ENCODE measurements at places on chromosomes 6 and 20.

DNA sequence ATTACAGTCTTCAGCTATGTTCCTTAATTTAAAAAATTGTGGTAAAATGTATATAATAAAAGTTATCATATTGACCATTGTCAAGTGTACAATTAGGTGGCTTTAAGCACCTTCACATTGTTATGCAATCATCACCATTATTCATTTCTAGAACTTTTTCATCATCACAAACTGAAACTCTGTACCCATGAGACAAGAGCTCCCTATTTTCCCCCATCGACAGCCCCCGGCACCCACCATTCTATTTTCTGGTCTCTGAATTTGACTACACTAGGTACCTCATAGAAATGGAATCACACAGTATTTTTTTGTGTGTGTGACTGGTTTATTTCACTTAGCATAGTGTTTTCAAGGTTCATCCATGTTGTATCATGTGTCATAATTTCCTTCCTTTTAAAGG is 39.7 kb upstream of the FYN start:
- DNase-seq = no peak

- DNase-seq = no peak
Measured at GRCh38 chr6:139756381-139756780, 381.9 kb upstream of the CITED2 start.

- DNase-seq = no peak
Measured at GRCh38 chr20:33567949-33568348, 78.1 kb downstream of the CBFA2T2 start.

- DNase-seq = no peak
Measured at GRCh38 chr20:61923371-61924166, 142.1 kb downstream of the TAF4 start.

DNA sequence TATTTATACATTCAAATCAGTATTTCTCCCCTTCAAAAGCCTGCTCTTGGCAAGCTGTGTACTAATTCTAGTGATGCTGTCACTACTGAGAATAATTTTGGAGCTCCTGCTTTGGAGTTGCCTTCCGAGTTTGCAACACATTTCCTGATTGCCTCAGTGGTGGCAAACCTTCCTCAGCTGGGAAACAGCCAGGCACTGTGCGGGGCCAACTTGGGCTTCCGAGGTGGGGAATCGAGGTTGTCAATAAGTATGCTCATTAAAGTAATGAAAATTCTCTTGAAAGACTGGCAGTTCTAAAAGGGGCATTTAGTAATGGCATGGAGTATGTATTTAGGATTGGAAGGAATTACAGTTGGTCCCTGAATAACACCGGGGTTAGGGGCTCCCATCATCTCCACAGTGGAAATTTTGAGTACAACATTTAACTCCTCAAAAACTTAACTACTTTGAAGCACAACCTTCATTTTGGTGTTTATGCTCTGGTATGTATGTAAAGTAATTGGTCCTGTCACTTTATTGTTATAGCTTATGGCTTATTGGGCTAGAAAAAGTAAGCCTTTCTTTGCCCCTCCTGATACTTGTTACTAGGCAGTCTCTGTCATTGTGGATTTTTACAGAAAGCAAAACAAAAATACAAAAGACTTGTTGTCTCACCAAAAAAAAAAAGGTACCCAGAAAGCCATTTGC is 2.7 kb downstream of the PAQR8 start:
- no peak for DNase-seq

GRCh38 chr20:23289249-23289648 is 61.3 kb upstream of the NXT1 start:
- no peak for DNase-seq

DNA sequence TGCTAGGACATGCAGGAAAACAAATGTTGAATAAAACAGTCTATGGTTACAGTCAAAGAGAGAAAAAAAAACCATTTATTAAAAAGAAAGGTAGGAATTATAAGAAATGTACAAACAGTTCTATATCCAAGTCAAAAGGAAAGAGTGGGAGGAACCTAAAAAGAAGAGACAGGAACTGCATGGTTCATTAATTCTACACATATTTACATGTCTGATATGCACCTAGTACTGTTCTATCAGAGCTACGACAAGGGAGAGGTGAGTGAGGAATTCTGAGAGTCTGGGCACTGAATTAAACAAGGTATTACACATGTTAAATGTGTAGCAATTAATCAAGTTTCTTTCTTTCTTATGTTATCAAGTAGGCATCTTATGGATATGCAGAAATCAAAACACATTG is 41.9 kb downstream of the SYCP2 start:
- DNase-seq = no peak

Measured in Jurkat, Clone E6-1 (cell line).